ENCODE measurements at places on chromosomes 1 and 21.

- no peak for DNase-seq
These were observed 32.1 kb downstream of the MDM4 start for GRCh38 chr1:204548265-204548664.

- DNase-seq: no peak
These were observed 47.9 kb upstream of the TARBP1 start for GRCh38 chr1:234526922-234527321.

DNA sequence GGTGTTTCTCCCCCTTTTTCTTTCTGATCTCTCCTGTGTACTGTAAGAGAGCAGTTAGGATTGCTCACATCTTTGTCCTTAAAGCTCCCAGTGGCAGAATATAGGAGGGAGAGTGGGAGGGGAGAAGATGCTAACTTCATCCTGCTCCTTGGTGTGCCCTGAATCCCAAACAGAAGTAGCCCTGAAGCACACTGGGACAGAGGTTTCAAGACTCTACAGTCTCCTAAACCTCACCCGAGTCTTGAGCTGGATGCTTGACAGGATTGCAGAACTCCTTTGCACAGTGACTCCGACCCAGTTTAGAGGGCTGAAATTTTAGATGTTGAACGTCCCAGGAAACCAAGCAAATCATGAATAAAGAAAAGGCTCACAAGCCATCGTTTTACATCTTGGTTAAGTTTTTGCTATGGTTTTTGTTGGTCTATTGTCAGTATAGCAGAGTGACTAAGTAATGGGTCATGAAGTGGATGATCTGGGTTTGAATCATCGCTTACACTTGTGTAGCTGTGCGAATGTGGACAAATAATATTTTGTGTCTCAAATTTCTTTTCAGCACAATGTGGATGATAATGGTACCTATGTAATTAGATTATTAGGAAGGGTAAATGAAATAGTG is 37.5 kb downstream of the XCL2 start:
- DNase-seq: no peak

- DNase-seq: no peak
These were observed 245.3 kb downstream of the CTH start for GRCh38 chr1:70656361-70656760.

DNA sequence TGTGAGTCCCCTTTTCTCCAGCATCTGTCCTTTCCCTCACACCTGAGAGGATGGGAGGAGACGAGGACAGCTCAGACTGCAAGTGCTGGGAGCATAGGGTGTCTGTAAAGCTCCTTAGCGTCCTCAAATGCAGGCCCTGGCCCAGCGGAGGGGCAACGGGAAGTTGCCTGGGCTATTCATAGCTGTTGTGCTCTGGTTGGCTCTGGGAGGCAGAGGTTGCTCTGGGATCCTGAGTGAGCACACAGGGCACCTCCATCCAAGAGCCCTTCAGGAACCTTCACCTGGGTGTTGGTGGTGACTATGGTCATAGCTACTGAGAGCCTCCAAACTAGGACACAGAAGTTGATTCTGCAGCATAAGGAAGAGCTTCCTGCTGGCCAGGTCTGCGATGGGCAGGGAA is 2.6 kb downstream of the PADI1 start:
- DNase-seq: no peak

DNA sequence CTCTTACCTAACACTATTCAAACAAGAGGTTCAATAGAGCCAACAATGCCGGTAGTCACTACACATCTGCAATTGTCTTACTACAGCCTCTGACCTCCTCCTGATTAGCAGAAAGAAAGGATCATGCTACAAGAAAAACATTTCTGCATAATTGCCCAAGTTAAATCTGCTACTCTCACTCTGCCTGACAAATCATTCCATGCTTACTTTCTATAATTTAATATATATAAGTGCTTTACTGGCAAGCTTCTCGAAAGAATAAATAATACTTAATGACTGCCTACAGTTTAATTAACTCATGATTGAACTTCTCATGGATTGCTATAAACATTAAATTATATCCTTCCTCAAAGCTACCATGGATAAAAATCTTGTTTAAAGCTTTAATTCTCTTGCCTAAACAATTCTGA is 156.0 kb downstream of the SLC45A1 start:
- DNase-seq: no peak

DNA sequence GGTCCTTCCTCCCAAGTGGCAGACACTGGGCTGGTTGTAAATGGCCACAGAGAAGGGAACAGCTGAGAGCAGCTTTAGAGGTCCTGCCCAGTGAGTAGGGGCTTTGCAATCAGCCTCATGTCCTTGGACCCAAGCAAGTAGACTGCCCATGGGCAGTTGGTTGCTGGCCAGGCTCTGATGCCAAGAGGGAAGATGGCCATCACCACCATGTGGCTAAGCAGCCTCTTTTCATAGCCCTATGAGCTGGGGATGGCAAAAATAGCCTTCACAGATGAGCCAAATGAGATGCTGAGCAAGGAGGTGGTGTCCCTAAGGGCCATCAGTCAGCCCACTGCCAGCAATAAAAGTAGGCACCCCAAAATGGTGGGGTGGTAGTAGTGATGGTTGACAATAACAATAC is 3.2 kb downstream of the DISP3 start:
- DNase-seq: no peak

- DNase-seq: no peak
These were observed 57.6 kb downstream of the SPSB1 start for GRCh38 chr1:9350013-9350908.

DNA sequence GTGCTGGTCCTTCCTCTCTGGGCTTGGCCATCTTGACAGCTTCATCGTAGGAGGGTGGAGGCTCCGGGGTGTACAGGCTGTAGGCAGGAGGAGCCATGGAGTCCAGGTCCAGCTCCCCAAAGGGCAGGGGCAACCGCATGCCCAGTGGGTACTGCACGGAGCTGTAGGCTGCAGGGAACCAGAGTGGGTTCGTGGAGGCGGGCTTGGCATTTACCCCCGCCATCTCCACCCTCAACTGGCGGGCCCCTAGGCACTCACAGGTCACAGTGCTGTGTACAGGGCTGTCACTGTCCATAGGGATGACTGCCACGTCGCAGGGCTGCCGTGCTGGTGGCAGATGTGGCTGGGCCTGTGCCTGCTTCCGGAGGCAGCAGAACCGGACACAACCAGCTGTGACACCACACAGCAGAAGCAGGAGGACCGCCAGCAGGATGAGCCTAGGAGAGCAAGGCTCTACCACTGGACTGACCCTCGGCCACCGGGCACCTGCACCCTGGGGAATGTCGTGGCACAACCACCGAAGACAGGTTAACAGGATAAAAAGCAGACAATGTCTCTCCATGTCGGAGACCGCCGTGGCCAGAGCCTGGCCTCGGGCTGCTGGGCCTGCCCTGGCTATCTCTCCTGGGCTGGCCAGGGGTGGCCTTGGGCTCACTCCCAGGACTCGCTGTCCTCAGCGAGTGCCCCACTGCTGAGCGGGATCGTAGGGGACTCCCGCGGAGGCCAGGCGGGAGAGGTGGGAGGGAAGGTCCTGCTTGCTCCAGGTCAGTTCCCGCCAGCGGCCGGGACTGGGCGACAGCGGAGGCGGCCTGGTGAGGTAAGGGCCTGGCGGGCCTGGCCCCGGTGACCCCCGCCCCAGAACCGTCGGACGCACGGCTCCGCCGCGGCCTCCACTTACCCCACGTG is 831 bp downstream of the TMEM52 start:
- DNase-seq: no peak

GRCh38 chr1:202076050-202076511 is 46.6 kb upstream of the GPR37L1 start:
- DNase-seq: no peak

- DNase-seq: no peak
These were observed 25.6 kb downstream of the EFCAB7 start for GRCh38 chr1:63548877-63549276.

- DNase-seq: no peak
These were observed 27.8 kb downstream of the TMPRSS2 start for GRCh38 chr21:41480086-41480690.

All from activated CD4-positive, alpha-beta T cell treated with anti-CD3 and anti-CD28 coated beads, Interleukin-2, amount 50 U/mL, for 1 hour (primary cell).